ENCODE measurements at places on chromosomes 2 and 18.

DNA sequence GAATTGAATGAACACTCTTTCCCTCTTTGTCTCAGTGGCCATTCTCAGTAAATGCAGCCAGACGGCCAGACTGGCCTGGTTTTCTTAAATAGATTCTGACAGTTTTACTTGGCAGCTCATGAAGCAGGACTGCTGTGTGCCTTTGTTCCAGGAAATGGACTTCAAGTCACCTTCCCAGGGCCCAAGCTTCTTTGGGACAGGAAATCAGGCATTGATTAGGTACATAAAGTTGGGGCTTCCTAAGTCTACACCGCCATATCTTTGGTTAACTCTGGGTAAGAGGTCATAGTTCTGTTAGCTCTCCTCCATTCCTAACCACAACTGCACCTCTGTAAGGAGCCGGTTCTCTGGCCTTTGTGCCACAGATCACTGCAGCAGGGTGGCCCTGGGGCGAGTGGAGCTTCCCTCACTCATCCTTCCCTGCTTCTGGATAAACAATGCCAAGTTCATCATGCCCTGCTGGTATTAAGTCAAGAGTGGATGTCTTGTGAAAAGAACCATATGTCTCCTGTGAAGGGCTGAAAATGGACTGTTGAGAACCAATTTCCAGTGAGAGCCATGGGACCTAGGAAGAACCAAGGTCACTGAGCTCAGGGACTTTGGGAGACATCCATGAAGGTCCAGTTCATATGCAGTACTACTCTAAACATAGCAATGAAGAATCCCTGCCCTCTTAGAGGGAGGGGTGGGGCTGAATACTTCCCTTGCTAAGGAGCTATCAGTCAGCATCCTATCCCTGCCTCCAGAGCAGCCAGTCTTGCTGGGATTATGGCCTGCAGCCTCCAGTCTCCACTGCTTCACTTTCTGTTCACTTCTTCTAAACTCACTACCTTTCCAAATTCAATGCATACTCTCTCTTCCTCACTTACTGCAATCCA lies 122.6 kb upstream of the XPO1 start:
- DNase-seq = no peak

DNA sequence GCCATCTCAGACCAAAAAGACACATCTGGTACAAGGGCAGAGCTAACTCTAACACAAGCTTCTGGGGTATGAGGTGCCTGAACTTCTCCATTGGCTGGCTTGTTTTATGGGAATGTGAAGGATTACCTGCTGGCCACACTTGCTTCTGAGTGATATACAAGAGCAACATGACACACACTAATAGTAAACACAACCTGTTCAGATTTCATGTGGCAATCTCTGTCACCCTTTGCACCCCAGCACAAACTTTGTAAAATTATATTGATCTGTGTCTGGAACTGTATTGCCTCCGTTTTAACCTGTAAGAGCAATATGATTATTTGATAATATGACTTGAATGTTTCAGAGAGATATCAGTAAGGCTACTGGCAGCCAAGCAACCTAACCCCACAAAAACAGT lies 276.7 kb downstream of the CCDC85A start:
- no peak for DNase-seq

DNA sequence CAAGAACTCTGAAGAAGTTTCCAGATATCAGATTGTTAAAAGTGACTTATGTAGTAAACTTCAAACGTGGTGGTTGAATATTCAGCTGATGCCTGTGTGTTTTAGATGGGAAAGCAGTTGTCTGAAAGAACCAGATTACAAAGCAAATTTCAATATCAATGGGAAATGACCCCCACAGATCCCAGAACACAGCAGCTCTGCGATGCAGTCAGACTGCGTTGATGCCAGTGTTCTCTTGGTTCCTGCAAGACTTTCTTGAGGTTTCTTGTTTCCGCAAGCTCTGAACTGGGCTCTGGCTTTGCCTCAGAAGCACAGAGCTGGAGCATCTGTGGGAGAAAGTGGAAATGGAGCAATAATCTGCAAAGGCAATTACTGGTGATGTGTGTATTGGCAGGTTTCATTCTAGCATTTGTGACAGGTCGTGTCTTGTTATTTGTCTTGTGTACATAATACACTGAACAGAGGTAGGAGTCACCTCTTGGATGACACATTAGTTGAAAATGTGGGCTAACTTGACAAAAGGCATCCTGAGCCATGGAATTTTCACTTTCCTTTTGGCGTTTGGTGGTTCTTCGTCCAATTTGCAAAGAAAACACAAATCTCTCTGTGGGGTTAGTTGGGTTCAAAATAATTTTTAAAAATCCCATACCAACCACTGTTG lies 10.8 kb upstream of the LYPD6B start:
- DNase-seq = no peak

DNA sequence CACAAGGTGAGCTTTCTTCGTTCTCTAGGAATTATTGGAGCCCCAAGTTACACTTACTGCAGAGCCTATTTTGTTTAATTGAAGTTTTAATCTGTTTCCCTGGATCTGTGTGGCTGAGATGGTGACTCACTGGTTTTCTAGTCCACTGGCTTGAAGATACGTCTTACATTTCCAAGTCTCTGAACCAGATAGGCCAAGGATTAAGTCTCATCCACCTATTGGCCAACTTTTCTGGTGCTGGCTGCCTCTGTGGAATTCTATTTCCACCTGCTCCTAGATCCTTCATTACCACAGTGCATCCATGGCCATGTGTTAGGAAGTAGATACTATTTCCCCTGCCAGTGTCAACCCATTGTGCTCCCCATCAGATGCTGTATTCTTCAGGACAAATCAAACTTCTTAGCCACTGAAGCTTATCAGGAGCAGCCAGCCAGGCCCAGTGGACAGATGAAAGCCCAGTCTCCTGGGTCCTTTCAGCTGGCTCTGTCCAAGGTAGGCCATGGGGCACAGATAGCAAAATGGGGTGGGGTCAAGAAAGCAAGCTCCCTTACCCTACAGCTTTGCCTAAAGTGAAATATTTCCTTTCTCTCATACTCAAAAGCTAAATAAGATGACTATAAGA lies 198.8 kb upstream of the TCF4 start:
- no peak for DNase-seq

GRCh38 chr2:120969613-120970355 lies 234.1 kb downstream of the GLI2 start:
- DNase-seq = no peak

DNA sequence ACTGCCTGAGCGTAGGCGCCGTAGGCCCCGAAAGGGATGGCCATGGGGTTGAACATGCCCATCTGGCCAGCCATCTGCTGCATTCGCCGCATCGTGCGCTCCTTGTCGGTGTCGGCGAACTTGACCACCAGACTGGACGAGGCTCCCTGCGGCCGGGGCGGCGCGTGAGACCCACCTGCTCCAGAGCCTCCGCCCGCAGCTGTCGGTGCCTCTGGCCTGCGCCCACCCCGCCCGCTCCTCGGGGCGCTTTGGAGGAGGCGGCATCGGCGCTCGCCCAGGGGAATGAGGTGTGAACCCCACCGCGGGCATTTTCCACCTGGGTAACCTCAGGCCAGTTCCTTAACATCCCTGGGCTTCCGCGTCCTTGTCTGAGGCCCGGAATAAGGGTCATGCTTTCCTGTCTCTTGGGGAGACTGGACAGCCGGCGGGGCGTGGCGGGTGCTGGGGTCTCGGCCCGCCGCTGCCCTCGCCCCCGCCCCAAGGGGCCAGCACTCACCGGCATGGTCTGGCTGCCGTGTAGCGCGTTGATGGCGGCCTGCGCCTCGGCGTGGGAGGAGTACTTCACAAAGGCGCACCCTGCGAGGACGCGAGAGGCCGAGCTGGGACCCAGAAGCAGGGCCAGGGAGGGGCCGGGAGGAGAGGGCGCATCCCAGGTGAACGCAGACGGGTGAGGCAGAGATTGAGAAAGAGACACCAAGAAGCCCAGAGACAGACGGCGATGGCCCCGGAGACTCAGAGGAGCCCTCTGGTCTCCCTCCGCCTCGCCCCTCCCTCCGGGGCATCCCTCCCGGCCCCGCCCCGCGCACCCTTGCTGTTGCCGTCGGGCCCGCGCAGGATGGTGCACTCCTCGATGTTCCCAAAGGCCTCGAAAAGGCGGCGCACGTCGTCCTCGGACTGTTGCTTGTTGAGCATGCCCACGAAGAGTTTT lies 291.0 kb downstream of the CELF4 start:
- DNase-seq = no peak

GRCh38 chr2:133985563-133985962 lies 268.3 kb upstream of the MGAT5 start:
- DNase-seq = no peak

DNA sequence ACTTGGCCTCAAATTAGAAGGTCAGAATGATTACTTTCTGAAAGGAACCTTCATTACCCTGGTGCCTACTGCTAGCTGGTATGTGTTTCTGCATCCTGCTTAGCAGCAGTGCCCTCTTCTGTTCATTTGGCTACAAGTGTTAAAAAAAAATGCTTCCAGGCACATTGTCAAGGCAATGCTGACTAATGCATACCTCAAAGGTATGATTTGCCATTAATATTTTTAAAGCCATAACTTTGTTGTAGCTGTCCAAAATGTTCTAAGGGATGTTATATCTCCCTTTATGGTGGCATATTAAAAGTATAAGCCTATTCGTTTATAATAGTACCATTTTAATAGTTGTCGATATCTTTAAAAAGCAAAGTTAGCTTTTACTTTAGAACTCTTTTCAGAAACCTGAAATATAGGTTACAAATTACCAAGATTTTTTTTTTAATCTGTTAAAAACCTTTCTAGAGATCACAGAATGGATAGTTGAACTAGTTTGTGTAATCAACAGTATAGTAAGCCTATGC lies 52.0 kb upstream of the FAM171B start:
- no peak for DNase-seq

DNA sequence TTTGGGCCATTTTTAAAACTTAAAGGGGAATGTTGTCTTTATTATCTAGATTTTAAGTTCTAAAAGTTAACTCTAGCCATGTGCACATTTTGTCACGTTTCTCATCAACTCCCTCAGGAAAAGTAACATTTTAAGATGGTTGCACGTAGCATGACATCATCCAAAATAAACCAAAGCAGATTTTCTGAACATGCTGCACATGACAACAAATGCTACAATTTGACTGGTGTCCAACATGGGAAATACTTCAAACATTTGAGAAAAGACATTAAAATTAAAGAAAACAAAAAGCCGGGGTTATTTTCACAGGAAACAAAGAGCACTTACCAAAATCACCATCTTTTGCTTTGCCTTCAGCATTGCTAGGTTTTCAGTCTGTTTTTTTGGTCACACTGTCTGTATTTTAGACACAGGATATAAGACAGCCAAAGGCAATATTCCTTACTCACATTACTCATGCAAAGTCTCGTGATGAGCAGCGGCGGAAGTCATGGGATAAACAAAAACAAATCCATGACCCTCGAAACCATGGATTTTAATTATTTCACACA lies 51.3 kb upstream of the RND3 start:
- no peak for DNase-seq

DNA sequence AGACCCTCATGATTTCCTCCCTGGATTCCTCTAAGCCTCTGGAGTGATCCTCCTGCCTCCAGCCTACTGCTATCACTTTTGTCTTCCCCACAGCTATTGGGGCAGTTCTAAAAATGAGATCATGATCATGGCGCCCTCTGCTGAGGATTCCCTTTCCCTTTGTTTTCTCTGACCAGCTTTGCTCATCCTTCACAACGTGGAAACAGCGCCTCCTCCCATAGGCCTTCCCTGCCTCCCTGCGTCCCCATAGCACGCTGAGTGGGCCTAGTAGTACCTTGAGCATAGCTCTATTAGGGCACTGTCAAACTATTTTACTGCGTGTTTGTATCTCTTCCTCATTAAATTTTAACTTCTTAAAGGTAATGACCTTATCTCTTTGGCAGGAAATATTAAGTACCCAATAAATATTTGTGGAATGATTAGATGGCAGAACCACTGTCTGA lies 207.0 kb upstream of the FANCL start:
- DNase-seq = no peak

DNA sequence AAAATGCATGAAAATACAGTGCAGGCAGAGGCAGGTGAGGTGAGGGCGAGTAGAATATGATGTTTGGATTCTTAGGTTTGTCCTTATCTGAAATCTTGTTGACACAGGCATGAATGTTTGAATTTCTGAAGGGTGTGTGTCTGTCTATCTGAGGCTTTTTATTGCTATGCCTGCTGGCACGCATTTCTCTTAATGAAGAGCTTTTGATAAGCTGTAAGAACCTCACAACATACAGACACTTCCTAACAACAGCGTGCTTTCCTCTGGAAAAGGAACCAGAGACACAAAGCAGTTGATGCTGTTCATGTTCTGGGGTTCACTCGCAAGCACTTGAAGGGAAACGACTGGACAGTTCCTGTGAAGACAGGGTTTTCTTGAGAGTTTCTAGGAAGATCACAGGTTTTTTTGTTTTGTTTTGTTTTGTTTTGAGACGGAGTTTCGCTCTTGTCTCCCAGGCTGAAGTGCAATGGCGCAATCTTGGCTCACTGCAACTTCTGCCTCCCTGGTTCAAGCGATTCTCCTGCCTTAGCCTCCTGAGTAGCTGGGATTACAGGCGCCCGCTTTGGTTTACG lies 33.3 kb upstream of the CABLES1 start:
- DNase-seq = no peak

DNA sequence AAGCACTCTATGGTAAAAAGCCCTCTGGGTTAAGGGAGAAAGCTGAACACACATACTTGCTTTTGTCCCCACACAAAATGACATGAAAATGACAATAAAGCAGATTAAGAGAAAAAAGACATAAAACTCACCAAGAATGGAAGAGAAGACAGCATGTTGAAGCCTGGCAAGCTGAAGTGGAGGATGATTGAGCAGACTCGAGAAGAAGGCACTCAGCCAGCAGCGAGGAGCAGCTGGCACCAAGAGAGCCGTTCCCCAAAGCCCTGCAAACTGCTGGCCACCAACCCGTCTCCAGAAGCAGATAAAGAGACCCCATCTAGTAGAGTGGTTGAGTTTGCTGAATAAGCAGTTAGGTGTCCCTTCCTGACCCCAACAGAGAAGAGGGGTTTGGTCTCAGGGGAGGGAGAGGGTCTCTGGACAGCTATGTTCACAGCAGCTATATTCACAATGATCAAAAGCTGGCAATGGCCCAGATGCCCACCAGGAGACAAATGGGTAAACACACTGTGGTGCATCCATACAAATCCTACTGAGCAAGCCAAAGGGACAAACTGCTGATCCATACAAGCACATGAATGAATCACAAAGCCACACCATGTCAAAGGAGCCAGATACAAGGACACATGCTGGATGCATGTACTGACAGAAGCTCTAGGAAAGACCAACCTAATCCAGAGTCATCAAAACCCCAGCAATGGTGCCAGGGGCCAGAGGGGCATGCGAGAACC lies 36.9 kb downstream of the FAM168B start:
- DNase-seq = no peak
